AG04450 (cell line): ENCODE measurements at places on chromosomes 6 and 20.

- no peak for DNase-seq
Observed at GRCh38 chr20:10519361-10520046, 84.4 kb downstream of the SLX4IP start.

DNA sequence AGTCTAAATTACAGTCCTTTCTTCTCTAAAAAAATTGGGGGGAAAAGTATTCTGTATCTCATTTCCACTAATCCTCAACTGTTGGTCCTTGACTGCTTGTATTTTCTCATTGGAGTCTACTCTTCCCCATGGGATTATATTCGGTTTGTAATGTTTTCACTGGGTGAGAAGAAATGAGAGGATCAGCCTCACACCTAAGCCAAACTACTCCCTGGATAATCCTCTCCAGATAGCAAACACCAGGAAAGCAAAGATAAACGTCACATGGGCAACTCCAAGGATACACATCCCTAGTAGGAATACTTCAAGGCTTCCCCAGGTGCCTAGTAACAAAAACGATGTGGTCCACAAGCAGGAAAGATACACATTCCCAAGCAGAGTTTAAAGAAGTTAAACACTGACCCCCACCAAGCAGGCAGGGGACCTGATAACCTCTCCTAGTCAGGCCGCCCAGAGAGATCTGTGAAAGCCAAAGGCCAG is 53.9 kb upstream of the SOX4 start:
- DNase-seq: no peak

GRCh38 chr6:116108836-116109235 is 8.2 kb downstream of the NT5DC1 start:
- DNase-seq: no peak

GRCh38 chr20:64001607-64002011 is 20.7 kb downstream of the PRPF6 start:
- no peak for DNase-seq

DNA sequence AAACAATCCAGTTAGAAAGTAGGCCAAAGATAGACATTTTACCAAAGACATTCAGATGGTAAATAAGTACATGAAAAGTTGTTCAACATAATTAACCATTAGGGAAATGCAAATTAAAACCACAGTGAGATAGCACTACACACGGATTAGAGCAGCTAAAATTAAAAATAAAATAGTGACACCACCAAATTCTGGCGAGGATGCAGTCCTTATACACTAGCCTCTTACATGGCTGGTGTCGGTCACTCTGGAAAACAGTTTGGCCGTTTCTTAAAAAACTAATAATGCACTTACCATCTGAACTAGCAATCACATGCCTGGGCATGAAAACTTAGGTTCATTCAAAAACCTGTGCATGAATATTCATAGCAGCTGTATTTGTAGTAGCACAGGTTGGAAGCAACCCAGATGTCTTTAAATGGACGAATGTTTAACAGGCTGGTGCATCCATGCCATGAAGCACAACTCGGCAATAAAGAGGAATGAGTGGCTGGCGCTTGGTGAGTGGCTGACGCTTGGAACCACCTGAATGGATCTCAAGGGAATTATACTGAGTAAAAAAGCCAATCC is 77.0 kb downstream of the FAM120B start:
- DNase-seq: no peak

DNA sequence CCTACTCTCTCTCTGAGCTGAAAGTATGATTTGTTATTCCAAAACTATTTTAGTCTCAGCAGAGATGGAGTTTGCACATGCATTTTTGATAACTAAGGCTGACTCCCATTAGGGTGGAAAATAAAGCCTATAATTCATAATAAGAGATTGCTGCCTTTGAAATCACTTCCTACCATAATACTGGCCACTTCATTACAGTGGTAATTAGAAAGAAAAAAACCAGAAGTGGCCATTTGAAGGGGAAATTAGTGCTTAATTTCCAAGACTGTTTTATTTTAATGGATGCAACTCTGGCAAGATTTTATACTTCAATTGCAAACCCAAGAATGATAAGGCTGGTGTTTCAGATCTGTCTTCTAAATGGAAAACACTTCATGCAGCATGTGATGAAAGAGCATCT is 43.4 kb downstream of the SLC35B3 start:
- DNase-seq: no peak

DNA sequence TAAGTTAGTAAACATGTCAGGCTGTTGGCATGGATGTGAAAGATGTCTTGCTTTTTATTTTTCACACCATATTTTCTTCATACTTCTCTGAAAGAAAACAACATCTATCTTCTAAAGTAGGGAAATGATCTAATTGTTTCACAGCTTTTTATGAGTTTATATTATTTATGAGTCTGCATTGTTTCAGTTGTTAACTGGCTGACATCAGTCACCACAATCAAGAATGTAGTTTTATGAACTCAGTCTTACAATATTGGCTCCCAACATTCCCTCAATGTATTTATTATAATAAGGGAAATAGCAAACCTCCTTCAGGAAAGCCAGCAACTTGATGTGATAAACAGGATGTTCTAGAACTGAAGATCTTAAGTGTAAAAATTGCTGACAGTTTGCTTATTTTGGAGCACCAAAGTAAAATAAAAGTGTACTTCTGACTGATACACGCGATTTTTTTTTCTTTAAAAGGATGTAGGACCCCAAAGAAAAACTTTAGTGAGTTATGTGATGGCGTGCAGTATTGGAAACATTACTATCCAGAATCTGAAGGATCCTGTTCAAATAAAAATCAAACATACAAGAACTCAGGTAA is 106.0 kb downstream of the ADGRG6 start:
- no peak for DNase-seq

DNA sequence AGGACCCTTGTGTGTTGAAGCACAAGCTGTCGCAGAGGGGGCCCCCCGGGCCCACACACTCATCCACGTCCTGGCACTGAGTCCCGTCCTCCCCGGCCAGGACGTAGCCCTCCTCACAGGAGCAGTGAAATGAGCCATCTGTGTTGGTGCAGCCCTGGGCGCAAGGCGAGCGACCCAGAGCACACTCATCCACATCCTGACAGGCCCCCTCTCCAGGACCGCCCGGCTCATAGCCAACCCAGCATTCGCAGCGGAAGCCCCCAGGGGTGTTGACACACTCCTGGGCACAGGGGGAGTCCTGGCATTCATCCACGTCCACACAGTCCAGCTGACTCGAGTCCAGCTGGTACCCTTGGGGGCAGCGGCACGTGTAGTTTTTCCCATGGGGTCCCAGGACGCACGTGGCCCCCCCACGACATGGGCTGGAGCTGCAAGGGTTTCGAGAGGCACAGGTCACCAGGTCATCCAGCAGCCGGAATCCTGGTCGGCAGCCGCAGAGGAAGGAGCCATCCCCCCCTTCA is 1.2 kb downstream of the CD93 start:
- no peak for DNase-seq
